Activated T-helper 17 cell treated with anti-CD3 and anti-CD28 coated beads, Interleukin-2, amount 50 U/mL, for 72 hours (primary cell): ENCODE measurements at places on chromosomes 12 and 14. TPM values are rescaled to one million over a fixed set of nuclear protein-coding genes. Genes with fewer than 3 reads are reported as not detected.

DNA sequence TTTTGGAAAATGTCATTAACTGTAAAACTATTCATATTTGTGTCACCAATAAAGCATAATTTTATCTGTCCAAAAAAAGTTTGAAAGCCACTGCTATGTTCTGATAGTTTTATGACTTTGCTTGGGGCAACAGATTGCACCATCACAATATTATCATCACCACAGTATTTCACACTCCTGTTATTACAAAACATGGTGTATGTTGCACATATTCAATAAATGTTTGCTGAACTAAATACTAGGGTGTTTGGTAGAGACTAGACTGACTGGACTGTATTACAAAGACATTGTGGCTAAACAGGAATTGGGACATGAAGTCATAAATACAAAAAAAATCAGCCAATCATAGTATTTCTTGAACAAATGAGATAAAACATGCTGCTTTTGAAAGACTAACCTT is 55.1 kb downstream of the PAWR start:
- ATAC-seq: no peak

DNA sequence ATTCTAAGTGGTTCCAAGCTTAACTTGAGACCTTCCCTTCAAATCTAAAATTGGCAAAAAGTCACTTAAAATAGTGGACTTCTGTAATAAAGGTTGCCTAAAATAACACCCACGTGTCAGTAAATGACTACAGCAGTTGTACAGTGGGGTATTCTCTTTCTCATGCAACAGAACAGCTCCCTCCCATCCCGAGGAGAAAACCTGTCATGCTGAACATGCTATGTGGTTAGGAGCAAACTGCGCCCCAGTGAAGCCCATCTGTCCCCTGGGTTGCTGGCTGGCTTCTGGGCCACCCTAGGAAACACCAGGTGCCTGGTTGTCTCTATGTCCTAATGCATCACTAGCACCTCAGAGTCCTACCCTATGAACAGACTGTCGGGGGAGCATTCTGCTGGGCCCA is 2.7 kb downstream of the BTBD6 start:
- no peak for ATAC-seq

RNFT2 gene
- total RNA-seq: 23.6 TPM

DNA sequence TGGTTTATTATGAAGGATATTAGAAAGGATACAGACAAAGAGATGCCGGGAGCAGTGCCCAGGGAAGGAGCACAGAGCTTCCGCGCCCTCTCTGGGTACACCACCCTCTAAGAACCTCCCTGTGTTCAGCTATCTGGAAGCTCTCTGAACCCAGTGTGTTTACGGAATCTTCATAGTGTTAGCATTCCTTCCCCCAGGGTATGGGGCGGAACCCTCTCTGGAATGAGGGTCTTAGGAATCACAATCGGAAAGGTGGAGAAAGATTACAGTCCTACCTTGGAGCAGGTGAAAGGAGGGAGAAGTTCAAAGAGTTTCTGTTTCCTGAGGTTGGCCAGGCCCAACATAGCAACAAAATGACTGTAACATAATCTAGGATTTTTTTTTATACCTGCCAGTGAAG is 6.8 kb upstream of the NUDT4 start:
- no peak for ATAC-seq

- peak; percentile 89 for ATAC-seq
Observed at GRCh38 chr14:52352061-52352491, 38.0 kb downstream of the PTGER2 start.

DNA sequence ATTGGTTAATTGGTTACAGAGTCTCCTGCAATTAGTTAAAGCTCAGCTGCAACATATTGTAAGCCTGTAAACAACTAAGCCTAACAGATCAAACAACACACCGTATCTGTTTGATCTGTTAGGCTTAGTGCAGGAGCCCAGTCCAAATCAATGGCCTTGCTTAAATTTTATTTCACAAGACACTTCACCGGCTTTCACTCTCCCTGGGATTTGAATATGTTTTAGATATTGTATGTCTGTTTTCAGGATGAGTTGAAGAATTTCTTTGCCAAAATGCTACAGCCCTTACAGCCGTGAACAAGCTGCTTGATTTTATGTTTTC is 5.5 kb upstream of the RNASE1 start:
- ATAC-seq: no peak

DNA sequence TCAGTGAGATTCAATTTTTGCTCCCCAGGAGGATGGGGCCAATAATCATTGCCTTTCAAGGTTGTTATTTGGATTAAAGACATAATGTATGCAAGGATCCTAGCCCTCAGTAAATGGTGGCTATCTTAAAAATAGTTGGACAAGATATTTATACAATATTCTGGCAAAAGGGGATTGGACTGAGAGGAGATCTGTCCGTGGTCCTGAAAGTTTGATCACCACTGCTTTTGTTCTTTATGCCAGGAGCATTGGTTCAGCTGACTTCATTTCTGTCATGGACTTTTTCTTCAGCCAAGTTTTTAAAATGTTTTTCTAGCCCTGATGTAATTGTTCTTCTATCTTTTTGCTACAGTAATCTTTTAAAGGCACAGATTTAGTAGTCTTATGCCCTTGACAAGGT is 70.2 kb upstream of the TCL1A start:
- no peak for ATAC-seq

GRCh38 chr14:24172871-24173281 is 996 bp downstream of the REC8 start:
- ATAC-seq: no peak

- ATAC-seq: peak; percentile 70
Observed at GRCh38 chr12:14454098-14454907, 88.8 kb downstream of the ATF7IP start.

GRCh38 chr14:61930101-61930857 is 168.1 kb downstream of the SNAPC1 start:
- no peak for ATAC-seq

FLRT2 gene
- not detected for total RNA-seq

DNA sequence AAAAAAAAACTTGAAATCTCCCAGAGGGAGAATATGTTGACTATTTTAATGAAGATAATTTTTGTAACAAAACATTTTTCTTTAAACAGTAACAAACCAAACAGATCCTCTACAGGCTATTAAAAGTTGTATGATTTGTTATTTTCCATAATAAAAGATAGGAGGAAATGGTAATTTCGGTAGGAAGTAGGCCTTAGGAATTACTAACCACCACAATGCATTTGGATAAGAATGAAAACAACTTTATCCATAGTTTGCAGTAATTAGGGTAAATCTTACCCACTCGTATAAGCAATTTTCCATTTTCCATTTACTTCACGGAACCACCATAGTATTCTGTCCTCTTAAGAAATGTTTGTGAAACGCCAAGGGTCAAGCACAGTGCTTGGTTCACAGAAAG is 6.0 kb downstream of the USP44 start:
- no peak for ATAC-seq
